ENCODE measurements at places on chromosomes 4 and X. TPM values are rescaled to one million over a fixed set of nuclear protein-coding genes. Genes with fewer than 3 reads are reported as not detected.

The NALF2 gene
- total RNA-seq: not detected

The GPR50 gene
- not detected for total RNA-seq

The FHDC1 gene
- total RNA-seq: 0.26 TPM

The AFP gene
- total RNA-seq: 0.83 TPM

The RPA4 gene
- 1.2 TPM for total RNA-seq

The UGT2B15 gene
- not detected for total RNA-seq

The CD40LG gene
- total RNA-seq: not detected

The TMEM31 gene
- not detected for total RNA-seq

The BEND2 gene
- not detected for total RNA-seq

The IGSF1 gene
- total RNA-seq: not detected

The ZNF827 gene
- total RNA-seq: 4.4 TPM

The ZNF630 gene
- 2.1 TPM for total RNA-seq

The SLC49A3 gene
- total RNA-seq: 3.9 TPM

The ASMT gene
- total RNA-seq: not detected

The IL15 gene
- total RNA-seq: 14.9 TPM

The ARAP2 gene
- 3.0 TPM for total RNA-seq

The CCSER1 gene
- under 0.01 TPM for total RNA-seq

The HS3ST1 gene
- not detected for total RNA-seq

The SYTL4 gene
- 4.6 TPM for total RNA-seq

The FGB gene
- total RNA-seq: not detected

The CAMK2D gene
- total RNA-seq: 196 TPM

The PRDM8 gene
- 8.8 TPM for total RNA-seq

The SPIN2A gene
- 0.50 TPM for total RNA-seq

The CHRNA9 gene
- total RNA-seq: not detected

Data from fibroblast of lung (primary cell).